ENCODE measurements at places on chromosomes 6 and 20. TPM values are rescaled to one million over a fixed set of nuclear protein-coding genes. Genes with fewer than 3 reads are reported as not detected.

DNA sequence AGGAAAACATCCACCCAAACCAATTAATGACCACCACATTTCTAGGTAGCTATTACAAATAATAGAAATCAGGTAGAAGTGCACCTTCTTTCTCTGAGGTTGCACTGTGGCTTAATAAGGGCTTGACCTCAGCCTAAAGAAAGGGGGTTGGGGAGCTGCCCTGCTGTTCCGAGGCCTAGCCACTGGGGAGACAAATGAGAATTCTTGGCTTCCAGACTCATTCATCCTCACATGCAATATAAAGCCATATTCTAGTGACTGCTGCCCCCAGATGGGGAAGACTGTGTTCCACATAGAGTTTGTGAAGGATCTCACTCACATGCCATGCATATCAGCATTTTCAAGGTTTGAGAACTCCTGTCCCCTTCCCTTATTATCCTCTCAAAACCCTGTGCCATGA lies 22.9 kb downstream of the SAYSD1 start:
- DNase-seq: no peak
- H3K36me3 ChIP-seq: no peaks in the 10 kb centered on the region
- H3K27ac ChIP-seq: no peak overlapping the region
- no peaks in the 10 kb centered on the region for H3K4me1 ChIP-seq
- H3K4me3 ChIP-seq: no peak overlapping the region

- H3K4me1 ChIP-seq: peaks cover 11% of the 10 kb centered on the region
- no peaks in the 10 kb centered on the region for H3K36me3 ChIP-seq
- DNase-seq: no peak
- H3K27me3 ChIP-seq: no peaks in the 10 kb centered on the region
- H3K4me3 ChIP-seq: no peak overlapping the region
These were observed 22.3 kb upstream of the SMOC2 start for GRCh38 chr6:168418711-168419121.

- no peak overlapping the region for H3K4me3 ChIP-seq
- no peaks in the 10 kb centered on the region for H3K36me3 ChIP-seq
These were observed 155.2 kb upstream of the PRSS16 start for GRCh38 chr6:27092316-27092692.

DNA sequence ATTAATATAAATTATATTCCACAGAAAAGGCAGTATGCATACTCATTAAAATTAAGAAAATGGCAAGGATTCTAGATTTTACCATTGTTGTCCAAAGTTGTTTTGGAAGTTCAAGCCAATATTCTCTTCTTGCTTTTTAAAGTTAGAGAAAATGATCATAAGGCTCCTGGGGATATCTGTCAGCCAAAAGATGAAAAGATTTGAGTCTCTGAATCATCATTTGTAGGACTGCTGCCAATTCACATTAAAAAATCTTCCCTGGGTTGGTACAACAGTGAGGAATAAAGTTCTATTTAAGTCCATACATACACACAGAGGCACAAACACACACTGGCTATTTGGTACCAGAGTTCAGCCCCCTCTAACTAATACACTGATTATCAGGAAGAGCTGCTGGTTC lies 620.1 kb downstream of the COL12A1 start:
- H3K36me3 ChIP-seq: no peaks in the 10 kb centered on the region
- H3K27me3 ChIP-seq: no peaks in the 10 kb centered on the region
- H3K4me1 ChIP-seq: no peaks in the 10 kb centered on the region
- no peak overlapping the region for H3K4me3 ChIP-seq
- no peak overlapping the region for H3K27ac ChIP-seq
- DNase-seq: no peak

DNA sequence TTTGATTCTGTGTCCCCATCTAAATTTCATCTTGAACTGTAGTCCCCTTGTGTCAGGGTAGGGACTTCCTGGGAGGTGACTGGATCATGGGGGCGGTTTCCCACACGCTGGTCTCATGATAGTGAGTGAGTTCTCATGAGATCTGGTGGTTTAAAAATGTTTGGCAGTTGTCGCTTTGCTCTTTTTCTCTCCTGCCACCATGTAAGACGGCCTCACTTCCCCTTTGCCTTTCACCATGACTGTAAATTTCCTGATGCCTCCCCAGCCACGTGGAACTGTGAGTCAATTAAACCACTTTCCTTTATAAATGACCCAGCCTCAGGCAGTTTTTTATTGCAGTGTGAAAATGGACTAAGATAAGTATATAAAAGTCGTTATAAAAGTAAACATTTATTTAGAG lies 80.5 kb upstream of the SGK1 start:
- H3K4me3 ChIP-seq: no peak overlapping the region
- peaks cover 12% of the 10 kb centered on the region for H3K4me1 ChIP-seq
- H3K27me3 ChIP-seq: no peaks in the 10 kb centered on the region
- no peaks in the 10 kb centered on the region for H3K36me3 ChIP-seq
- H3K27ac ChIP-seq: no peak overlapping the region
- no peak for DNase-seq

- no peak for DNase-seq
- H3K4me3 ChIP-seq: no peak overlapping the region
- no peaks in the 10 kb centered on the region for H3K36me3 ChIP-seq
- H3K27ac ChIP-seq: no peak overlapping the region
- no peaks in the 10 kb centered on the region for H3K4me1 ChIP-seq
- H3K27me3 ChIP-seq: no peaks in the 10 kb centered on the region
These were observed 12.9 kb downstream of the PRSS16 start for GRCh38 chr6:27260369-27260768.

DNA sequence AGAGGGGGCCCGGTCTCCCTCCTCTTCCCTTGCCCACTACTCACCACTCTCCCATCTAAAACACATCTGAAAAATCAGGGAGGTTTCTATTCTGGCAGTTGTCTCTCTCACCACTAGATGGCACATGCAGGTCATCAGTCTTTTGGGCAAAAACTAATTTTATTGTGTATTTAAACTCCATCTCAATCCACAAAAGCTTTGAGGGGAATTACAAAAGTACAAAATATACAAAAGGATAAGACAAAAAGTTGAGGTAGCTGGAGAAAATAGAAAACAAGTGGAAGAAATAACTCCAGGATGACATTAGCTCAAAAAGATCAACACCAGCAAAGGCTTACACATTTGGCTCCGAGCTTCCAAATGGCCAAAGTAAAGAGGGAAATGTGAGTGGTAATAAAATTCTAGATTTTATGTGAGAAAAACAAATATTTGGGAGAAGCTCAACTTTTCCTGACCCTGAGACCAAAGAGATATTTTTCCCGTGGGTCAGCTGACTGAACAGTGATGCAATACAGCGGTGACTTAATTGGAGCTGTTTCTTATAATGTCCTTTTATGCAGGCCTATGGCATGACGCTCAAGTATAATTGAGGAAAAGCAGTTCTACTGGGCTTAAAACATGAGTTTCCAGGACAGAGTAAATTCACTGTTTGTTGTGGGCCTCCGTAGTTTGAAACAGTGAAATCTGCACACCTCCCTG lies 79.8 kb upstream of the CHD6 start:
- H3K27me3 ChIP-seq: no peaks in the 10 kb centered on the region
- H3K36me3 ChIP-seq: no peaks in the 10 kb centered on the region
- H3K27ac ChIP-seq: no peak overlapping the region
- H3K4me3 ChIP-seq: no peak overlapping the region
- DNase-seq: no peak

- H3K36me3 ChIP-seq: no peaks in the 10 kb centered on the region
- H3K4me1 ChIP-seq: peaks cover 23% of the 10 kb centered on the region
- H3K27me3 ChIP-seq: no peaks in the 10 kb centered on the region
- no peak for DNase-seq
- H3K27ac ChIP-seq: peak overlapping the region; percentile 78
- peak overlapping the region; percentile 86 for H3K4me3 ChIP-seq
These were observed 56.7 kb downstream of the TRIM27 start for GRCh38 chr6:28867086-28867409.

GRCh38 chr20:36155991-36156390 lies 1.5 kb downstream of the EPB41L1 start:
- H3K36me3 ChIP-seq: no peaks in the 10 kb centered on the region
- no peak for DNase-seq
- no peak overlapping the region for H3K27ac ChIP-seq
- H3K4me1 ChIP-seq: peaks cover 36% of the 10 kb centered on the region
- no peak overlapping the region for H3K4me3 ChIP-seq

GRCh38 chr20:5364136-5364821 lies 47.5 kb upstream of the PROKR2 start:
- H3K27me3 ChIP-seq: no peaks in the 10 kb centered on the region
- no peak for DNase-seq
- no peak overlapping the region for H3K4me3 ChIP-seq
- H3K27ac ChIP-seq: no peak overlapping the region
- no peaks in the 10 kb centered on the region for H3K36me3 ChIP-seq
- H3K4me1 ChIP-seq: no peaks in the 10 kb centered on the region

GRCh38 chr20:11687546-11688292 lies 230.0 kb upstream of the BTBD3 start:
- H3K27ac ChIP-seq: no peak overlapping the region
- H3K4me1 ChIP-seq: peaks cover 11% of the 10 kb centered on the region
- no peak overlapping the region for H3K4me3 ChIP-seq

DNA sequence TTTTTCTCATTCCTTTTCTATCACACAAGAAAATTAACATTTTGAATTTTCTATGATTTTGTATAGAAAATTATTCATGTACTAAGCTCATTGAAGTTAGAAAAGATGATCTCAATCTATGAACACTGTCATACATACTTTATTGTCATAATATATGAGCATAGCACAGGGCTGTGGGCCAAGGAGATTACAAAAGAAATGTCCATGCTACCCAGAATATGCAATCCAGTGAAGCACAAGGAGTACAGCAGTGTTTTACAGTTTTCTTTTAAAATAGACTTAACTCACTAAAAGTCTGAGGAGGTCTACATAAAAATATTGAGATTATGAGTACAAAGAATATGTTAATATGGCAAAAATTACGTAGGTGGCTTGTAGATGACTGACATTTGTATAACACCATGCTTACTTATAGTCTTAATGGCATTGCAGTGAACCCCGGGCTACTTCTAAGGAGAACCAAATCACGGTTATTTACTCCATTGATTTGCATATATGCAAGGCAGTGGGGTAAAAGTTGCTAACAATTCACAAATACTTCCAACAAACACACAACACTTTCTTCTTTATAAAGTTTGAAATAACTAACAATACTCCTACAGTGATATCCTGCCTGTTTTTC lies 257.1 kb downstream of the BCKDHB start:
- no peak for DNase-seq
- no peaks in the 10 kb centered on the region for H3K4me1 ChIP-seq
- no peaks in the 10 kb centered on the region for H3K27me3 ChIP-seq

GRCh38 chr6:133748628-133749027 lies 140.3 kb upstream of the TCF21 start:
- no peak overlapping the region for H3K4me3 ChIP-seq
- no peaks in the 10 kb centered on the region for H3K4me1 ChIP-seq
- H3K27ac ChIP-seq: no peak overlapping the region
- no peaks in the 10 kb centered on the region for H3K36me3 ChIP-seq
- H3K27me3 ChIP-seq: no peaks in the 10 kb centered on the region
- no peak for DNase-seq

DNA sequence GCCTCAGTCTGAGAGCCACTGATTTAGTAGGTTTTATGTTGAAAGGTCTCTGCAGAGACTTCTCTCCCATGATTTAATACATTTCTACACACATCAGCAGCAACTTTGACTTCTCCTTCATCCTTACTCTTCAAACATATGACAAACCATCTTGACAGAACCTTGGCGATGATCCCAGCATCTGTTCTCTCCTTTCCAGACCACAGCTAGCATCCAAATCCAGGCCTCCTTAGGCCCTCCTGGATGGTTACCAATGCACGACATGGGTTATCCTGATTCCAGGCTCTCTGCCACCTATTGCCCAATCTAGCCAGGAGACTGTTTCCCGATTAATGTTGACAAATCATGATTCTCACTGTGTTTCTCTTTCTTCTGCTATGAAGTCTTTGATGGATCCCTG lies 16.8 kb downstream of the LAMA4 start:
- H3K4me1 ChIP-seq: peaks cover 76% of the 10 kb centered on the region
- no peaks in the 10 kb centered on the region for H3K27me3 ChIP-seq
- no peaks in the 10 kb centered on the region for H3K36me3 ChIP-seq
- DNase-seq: no peak

DNA sequence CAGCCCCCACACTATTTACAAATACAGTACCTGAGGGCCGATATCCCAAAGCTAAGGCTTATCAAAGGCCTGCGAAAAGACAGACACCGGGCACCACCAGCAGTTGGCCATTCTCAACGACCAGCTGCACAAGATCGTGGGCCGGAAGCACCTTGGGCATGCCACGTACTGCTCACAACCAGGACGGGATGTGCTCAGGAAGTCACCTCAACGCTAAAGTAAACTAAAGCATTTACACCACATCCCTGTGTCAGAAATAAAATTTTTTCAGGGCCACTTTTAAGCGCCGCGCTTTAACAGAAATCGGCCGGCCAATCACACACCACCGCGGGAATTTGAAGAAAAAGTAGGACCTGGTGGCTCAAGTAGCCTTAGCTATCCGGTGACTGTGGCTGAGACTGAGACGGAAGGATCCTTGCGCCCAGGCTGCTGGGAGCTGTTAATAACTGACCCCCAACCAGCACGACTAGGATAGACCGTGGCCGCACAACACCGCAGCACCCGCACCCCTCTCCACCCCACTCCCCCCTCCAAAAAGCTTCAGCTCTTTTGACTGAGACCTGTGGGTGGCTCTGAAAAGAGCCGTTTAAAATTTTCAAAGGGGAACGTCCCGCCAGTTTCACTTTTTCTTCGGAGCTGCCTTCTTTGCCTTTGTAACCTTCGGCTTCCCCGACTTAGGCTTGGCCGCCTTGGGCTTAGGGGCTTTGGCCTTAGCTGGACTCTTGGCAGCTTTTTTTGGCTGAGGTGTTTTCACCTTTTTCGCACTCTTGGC lies 131.2 kb upstream of the BTN3A2 start:
- no peaks in the 10 kb centered on the region for H3K27me3 ChIP-seq
- no peak for DNase-seq
- H3K4me3 ChIP-seq: peak overlapping the region; percentile 55

DNA sequence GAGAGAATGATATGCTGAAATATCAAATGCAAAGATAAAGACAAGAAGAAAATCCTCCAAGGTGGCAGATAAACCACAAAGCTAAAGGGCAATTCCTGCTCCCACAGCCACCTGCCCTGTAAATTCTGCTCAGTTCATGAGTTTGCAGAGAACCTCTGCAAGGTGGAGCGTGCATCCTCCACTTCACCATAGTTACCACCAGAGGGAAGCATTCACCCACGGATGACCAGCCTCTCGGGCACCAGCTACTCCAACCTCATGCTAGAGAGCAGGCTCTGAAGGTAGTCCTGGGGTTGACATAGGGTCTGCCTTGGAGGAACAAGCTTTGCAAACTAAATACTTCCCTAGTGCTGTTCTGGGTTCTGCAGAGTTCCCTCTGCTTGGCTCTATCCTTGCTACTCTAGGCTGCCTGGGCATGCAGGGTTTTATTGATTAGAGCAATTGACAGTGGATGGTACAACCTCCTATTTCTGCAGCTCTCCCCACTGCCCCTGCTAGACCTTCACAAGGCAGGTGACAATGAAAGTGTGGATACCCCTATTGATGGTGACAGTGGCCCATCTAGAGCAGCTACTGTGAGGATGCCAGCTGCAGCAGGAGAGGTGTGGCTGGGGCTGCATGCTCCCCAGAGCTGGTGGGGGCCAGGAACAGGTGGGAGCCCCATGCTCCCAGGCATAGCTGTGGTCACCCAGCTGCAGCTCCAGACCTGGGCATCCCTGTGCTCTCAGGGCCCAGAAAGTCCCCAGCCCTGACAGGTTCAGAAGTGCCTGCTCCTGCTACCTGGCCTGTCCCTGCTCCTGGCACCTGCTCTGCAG lies 51.1 kb downstream of the GGTLC1 start:
- H3K4me1 ChIP-seq: no peaks in the 10 kb centered on the region
- H3K36me3 ChIP-seq: no peaks in the 10 kb centered on the region
- no peak overlapping the region for H3K27ac ChIP-seq
- H3K4me3 ChIP-seq: no peak overlapping the region
- DNase-seq: no peak

LY6G6F gene
- not detected for total RNA-seq

OR12D3 gene
- total RNA-seq: not detected

HAO1 gene
- total RNA-seq: not detected

ATP5F1E gene
- total RNA-seq: 22.8 TPM

TRIM38 gene
- 8.1 TPM for total RNA-seq

All from vagina (tissue), 2 donors.